Stimulated activated CD4-positive, alpha-beta T cell treated with anti-CD3 and anti-CD28 coated beads, Interleukin-4, amount 100 ng/mL, for 48 hours (primary cell): ENCODE measurements at places on chromosomes 1 and 21.
A peak's percentile ranks its signal among the peaks of the same experiment; 100 is the strongest.

- no peak for DNase-seq
Measured at GRCh38 chr1:77308889-77309621, 27.2 kb downstream of the AK5 start.

DNA sequence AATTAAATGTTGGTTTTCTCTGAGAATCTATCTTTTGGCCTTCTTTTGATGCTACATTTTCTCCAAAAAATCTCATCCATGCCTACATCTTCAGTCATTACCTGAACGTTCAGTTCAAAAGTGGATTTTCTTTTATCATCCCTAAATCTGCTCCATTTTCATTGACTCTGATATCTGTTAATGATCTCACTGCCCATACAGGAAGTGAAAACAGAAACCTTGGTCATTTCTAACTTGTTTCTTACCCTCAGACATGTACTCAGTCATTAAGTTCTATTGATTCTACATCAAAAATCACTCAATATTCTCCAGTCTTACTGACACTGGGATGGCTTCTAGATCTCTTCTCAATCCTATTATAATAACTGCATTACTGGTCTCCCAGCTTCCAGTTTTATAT is 22.7 kb downstream of the PRKACB start:
- DNase-seq, result no peak

DNA sequence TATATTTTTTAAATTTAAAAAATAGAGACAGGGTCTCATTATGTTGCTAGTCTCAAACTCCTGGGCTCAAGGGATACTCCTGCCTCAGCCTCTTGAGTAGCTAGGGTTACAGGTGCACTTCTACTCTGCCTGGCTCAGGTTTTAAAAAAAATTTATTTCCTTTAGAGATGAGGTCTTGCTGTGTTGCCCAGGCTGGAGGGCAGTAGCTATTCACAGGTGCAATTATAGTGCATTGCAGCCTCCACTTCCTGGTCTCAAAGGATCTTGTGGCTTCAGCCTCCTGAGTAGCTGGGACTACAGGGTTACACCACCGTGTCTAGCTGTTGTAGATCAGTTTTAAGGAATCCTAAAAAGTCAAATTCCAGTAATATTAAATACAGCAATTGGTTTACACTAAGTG is 5.0 kb downstream of the RNF11 start:
- no peak for DNase-seq

DNA sequence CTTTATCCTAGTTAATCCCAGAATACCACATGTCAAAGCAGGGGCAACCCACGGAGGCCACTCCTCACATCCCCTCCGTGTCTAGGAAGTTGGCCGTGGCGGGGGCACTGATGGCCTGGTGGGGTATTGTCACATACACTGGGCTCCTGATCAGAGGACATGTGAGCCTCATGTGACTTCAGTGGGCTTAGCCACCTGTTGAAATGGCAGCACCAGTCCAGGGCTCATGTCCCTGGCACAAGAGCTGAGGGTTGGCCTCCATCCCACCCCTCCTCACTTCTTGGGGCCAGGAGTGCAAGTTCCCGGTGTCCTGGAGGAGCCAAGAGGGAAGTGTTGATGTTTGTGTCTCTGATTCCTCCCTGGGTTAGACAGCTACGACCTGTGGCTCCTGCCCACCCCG is 313.4 kb downstream of the CAMTA1 start:
- DNase-seq, result no peak

DNA sequence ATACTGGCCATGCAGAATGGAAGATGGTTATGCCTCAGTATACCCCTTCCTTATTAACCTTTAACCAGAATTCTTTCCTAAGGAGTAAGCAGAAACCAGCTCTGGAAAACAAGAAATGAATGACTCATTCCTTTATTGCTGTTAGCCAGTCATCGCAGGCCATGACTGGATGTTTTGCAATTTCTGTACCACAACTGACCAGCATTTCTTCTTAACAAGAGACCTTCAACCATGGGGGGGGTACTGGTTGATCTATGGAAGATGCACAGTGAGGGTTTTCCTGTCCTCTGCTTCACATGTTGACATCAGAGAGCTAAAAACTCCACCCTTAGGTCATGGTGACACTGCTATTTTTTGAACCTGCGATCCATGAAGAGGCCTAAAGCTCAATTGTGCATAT is 28.0 kb upstream of the RNF2 start:
- DNase-seq, result no peak

- DNase-seq, result no peak
Measured at GRCh38 chr1:11914024-11914423, 12.2 kb downstream of the KIAA2013 start.

DNA sequence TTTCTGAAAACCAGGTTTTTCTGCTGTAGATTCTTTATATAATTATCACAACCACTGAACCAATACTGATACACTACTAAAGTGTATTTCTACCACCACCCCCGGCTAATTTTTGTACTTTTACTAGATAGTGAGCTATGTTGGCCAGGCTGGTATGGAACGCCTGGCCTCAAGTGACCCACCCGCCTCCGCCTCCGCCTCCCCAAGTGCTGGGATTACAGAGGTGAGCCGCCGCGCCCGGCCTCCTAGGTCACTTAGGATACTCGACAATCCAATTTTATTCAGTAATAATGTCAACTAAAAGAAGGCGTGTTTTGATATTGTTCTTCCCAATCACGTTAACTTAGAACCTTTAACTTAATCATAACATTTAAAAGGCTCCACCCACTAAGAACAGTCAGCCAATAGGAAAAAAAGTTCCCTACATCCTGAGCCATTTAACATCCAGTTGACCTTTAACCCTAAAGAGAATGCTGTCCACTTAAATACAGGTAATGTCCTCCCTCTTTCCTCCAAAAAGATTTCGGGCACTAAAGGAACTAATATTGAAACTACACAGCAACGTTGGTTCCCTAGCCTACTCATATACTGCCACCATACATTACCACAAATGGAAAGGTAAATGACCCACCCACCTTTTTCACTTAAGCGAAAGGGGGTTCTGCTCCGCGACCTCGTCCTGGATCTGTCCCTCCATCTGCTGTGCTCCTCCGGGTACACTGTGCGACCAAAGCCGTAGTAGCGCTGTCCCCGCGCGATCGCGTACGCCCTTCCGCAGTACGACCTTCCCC is 1.2 kb downstream of the RSRP1 start:
- no peak for DNase-seq

DNA sequence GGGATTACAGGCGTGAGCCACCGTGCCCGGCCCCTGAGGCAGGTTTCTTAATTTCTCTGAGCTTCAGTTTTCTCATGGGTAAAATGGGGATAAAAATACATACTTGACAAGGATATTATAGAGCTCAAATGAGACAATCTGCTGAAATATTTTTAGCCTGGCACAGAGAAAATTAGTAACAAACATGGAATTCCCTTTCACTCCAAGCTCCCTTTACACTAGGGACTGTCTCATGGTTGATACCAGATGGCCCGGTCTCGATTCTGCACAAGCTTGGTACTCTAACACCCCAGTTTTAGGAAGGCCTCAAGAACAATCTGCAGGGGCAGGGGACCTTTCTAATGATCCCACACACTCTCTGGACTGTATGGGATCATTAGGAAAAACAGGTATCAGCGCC is 671.7 kb downstream of the SMYD3 start:
- no peak for DNase-seq

GRCh38 chr1:60889709-60890108 is 192.7 kb upstream of the NFIA start:
- DNase-seq, result no peak

- no peak for DNase-seq
Measured at GRCh38 chr1:112544011-112544688, 35.4 kb downstream of the WNT2B start.

DNA sequence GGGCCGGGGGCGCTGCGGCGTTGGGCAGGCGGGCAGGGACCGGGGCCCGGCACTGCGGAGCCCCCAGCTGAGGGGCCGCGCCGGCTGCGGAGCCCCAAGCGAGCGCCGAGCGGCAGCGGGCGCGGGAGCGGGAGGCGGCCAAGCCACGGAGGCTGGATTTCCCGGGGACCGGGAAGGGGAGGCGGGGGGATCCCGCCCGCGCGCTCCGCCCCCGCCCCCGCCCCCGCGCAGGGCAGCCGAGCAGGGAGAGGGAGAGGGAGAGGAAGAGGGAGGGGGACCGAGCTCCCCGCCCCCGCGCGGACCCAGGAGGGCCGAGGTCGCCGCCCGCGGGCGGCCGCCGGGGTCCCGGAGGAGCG is at the start of gene DLGAP3:
Gene DLGAP3 (minus strand): TSS at position 154 of the 356 bp plus-strand sequence. CDS start 24,267 bp downstream, outside the sequence.
- DNase-seq, result no peak

DNA sequence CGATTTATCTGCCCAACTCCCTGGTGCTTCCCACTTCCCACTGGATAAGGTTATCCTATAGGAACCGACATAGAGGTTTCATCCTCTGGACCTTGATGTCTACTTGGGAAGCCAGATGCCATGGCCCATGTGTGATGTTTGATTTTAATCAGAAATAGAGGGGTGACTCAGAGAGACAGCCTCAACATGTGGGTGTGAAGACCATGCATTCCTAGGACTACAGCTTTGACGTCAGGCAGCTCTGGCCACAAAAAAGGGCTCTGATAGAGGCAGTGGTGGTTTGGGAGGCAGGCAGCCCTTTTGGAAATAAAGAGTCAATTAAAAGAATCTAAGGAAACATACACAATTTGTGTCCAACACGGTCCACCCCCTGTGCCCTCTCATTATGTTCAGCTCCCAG is 5.2 kb upstream of the SH2D2A start:
- peak; percentile 52 for DNase-seq

- no peak for DNase-seq
Measured at GRCh38 chr1:200038325-200038980, 10.9 kb downstream of the NR5A2 start.

DNA sequence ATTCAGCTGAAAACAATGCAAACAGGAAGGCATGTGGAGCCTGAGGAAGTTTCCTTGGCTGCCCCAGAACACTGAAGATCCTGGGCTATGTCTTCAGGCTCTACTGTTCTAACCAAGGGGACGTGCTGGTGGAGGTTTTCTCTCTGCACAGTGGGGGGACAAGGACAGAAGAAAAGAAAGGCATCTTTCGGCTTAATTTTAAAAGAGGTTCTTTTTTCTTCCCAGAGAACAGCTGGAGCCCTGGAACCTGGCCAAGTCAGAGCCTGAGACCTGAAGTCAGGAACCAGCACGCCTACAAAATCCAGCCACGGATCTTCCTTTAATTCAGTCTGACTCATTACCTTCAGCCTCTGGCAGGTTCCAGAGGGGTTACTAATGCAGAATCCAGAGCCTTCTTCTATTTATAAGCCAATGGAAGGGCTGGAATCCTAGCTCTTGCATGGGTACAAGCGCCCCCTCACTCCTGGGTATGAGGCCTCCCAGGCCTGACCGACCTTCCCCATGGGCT is 19.8 kb downstream of the CTNNBIP1 start:
- no peak for DNase-seq

DNA sequence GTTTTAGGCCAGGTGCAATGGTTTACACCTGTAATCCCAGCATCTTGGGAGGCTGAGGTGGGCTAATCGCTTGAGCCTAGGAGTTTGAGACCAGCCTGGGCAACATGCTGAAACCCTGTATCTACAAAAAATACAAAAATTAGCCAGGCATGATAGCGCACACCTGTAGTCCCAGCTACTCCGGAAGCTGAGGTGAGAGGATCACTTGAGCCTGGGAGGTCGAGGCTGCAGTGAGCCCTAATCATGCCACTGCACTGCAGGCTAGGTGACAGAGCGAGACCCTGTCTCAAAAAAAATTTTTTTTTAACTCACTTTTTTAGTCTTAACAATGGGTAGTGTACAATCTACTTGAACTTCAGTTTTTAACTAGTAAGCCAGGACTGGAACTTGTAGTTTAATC is 137.5 kb downstream of the HS2ST1 start:
- no peak for DNase-seq

DNA sequence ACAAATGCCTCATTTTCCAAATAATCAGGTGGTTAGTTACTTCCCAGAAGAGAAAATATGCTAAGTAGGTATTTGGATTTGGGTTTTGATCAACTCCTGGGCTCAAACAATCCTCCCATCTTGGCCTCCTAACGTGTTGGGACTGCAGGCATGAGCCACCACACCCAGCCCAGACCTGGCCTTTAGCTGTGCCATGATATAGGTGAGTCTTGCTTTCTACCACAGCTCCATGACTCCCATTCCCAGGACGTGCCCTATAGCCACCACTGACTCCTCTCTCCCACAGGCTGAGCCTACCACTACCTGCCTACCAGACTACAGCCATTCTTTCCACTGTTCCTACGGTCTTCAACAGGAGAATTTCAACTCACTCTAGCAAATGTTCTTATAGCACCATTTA is 1.8 kb upstream of the SLC1A7 start:
- DNase-seq, result no peak

- no peak for DNase-seq
Measured at GRCh38 chr1:62294261-62294660, 25.0 kb downstream of the KANK4 start.

DNA sequence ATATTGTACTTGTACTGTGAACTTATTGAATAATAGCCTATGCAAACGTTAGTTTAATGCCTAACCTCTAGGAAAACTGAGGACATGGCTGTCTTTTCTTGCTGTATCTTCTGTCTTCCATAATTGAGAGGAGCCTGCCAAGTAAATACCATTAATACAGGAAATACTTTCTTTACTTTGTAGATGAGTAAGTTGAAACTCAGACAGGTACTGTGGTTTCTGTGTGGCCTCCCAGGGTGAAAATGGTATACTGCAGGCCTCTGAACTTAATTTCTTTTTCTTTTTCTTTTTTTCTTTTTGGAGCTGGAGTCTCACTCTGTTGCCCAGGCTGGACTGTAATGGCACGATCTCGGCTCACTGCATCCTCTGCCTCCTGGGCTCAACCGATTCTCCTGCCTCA is 208.8 kb upstream of the ADGRL4 start:
- DNase-seq, result no peak

DNA sequence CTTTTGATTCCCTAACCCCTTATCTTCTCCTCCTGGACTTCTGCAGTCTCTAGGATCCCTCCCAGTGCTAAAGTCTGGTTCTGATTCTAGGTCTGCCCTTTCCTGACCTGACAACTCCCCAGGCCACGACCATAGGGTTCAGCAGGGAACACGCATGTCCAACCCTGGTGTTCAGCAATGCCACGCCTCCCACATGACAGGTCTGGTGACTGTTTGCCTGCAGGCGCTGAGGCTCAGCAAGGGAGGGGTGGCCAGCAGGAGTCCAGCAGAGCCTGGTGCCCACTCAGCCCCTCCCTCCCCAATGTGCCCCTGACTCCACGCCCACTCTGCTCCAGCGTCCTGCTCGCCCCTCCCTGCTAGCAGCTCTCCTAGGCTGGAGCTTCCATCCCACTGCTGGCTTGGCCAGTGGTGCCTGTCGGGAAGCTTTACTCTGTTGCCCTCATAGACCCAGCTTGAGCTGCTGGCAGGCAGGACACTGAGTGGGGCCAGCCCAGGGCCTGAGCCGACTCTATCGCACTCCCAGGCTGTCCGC is 17.3 kb downstream of the SLC9A1 start:
- DNase-seq, result no peak

GRCh38 chr21:36806103-36806502 is 107.2 kb downstream of the SIM2 start:
- no peak for DNase-seq

GRCh38 chr21:42507418-42507817 is 6.2 kb upstream of the SLC37A1 start:
- DNase-seq, result no peak

DNA sequence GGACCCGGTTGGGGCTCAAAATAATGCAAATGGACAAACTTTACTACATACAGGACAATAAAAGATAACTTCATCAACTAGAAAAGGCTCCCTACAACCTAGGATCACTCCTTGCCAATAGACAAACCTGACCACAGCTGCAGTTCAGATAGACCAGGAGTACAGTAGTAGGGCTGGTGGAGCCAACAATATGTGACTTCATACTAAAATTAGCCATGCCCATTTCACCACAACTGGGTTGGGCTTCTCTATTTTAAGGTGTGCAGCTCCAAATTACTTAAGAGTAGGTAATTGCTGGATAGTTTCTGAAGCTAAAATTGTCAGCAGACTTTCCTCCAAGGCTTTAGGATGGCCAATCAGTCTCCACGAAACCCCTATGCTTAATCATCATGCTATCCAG is 3.9 kb downstream of the DENND1B start:
- no peak for DNase-seq
